ENCODE measurements at places on chromosomes 6 and 20.

GRCh38 chr20:14335052-14335451 is 2.4 kb downstream of the FLRT3 start:
- DNase-seq, result no peak

DNA sequence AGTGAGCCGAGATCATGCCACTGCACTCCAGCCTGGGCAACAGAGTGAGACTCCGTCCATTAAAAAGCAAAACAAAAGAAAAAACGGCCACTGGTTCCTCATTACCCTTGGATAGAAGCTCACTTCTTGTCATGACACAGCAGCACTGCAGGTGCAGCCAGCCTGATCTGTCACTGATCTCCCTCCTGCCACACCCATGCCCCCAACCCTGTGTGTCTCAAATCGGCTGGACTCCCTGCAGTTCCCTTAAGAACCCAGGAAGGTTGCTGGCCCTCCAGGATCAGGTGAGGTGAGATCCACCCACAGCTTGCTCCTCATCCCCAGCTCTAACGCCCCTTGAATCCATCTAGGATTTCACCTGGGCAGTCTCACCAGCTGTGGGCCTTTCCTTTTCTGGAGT is 26.3 kb upstream of the NNAT start:
- DNase-seq, result no peak

DNA sequence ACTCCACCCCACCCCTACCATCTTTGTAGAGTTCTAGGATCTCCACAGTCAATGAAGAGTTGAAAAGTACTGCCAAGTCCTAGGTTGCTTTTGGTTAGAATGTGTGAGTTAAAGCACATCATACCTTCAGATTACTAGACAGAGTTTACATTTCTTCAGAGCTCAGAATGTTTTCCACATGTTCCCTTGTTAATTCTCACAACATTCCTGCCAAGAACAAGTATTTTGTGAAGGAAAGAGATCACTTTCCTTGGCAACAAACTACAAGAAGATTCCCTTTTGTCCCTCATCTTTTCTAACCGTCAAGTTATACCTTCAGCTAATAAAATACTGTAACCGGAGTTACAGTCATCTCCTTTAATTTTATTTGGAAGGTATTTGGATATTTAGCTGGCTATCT is 266.8 kb downstream of the ZFAND3 start:
- no peak for DNase-seq

DNA sequence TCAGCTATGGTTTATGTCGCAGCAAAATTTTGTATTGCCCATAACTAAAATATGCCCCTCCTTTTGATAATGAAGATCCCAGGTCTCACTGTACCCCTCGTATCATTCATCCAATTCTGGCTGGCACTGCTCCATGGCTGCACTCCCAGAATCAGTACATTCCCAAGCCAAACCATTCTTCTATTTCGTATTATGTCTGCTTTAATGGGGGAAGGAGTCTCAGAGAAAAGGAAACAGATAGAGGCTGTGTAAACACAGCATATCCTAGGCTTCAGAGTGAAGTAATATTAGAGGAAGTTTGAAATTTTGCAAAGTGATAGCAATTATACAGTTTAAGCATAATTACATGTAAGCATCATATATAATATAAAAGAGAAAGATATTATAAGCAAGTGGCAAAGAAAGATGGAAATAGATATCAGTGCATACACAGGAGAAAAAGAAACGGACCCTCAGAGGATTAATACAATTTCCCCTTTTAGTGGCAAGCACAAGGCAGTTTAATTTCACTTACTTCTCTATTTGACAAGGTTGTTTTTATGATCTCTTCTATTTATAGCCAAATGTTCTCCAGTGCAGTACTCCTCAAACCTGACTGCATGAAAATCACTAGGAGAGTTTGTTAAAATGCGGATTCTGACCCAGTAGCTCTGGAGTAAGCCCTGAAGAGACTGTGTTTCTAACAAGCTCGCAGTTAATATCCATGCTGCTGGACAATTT is 56.5 kb upstream of the TENT5A start:
- no peak for DNase-seq

DNA sequence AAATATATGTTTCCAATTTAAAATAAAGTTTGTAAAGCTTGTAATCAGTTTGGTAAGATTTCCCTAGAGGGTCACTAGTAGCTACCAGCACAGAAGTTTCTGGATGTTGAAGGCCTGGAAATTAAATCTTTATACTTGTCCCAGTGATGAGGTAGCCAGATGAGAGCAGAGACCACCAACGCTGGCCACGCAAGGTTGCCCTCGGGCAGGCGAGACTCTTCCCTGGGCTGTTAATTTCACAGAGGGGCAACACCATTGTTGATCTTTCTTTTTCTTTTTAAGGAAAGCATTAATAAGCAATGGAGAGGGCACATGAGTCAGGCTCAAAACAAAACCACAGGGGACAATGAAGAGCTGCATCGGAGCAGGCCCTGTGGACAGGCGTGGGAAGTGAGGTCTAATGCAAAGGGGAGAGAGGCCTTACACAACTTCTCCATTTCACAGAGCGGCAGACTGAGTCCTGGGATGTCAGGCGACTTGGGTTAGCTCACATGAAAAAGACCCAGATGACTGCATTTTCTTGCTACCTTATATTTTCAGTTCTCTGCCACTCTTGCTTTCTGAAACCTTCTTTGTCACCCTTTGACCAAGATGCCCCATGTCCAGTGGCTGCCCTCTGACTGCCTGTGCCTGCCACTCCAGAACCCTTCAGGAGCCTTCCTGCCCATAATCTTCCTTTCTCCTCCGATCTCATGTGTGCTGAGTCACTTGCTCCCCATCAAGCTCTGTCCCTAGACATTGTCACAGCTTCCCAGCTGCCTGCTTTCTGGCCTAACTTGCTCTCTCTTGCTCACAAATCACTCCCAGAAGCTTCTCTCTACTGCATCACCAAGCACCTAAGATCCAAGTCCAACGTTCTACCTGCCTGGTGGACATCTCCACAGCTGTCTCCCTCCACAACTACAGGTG is 107.7 kb upstream of the CDYL start:
- DNase-seq, result no peak

GRCh38 chr20:53741726-53742028 is 148.0 kb upstream of the ZNF217 start:
- DNase-seq, result no peak

DNA sequence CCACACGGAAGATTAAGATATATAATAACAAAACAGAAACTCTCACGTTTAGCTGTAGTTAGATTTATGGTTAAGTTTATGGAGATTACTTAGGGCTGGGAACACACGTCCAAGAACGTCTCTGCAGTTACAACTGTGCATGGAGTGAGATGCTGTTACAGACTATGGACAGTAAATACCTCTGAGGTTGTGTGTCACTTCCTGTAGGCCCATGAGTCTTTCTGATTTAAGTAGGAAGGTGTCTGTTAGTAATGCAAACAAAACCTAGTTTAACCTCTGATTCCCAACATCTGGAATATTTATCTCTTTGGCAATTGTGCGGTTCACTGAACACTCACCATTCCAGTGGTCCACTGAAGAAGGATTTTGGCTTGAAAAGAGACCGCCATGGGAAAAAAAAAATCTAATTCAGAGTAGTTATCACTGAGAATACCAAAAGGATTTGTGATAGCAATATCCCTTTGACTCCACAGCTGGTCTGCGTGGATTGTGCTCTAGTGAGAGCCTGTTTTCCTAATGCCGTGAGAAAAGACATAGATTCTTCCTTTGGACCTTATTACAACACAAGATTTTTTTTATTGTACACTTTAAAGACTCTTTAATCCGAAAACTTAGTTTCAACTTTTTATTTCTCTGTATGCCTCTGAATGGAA is 478.2 kb upstream of the CITED2 start:
- DNase-seq, result no peak

DNA sequence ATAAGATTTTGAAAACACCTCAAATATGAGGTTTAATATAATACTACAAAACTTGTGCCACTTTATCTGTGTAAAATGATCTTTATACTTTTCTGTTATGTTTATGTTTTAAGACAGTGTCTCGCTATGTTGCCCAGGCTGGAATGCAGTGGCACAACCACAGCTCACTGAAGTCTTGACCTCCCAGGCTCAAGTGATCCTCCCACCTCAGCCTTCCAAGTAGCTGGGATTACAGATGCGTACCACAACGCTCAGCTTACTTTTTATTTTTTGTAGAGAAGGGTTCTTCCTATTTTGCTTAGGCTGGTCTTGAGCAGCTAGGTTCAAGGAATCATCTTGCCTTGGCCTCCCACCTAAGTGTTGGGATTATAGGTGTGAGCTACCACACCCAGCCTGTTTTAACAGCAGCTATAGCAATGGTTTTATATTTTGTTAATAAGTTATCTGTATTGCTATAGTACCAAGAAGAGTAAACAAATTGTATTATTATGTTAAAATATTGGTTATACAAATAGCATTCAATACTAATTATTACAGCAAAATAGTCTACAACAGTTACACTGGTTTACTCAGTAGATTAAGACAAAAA is 8.2 kb downstream of the TAB2 start:
- DNase-seq, result no peak

- DNase-seq, result no peak
Measured at GRCh38 chr6:90457867-90458259, 129.0 kb downstream of the MAP3K7 start.

DNA sequence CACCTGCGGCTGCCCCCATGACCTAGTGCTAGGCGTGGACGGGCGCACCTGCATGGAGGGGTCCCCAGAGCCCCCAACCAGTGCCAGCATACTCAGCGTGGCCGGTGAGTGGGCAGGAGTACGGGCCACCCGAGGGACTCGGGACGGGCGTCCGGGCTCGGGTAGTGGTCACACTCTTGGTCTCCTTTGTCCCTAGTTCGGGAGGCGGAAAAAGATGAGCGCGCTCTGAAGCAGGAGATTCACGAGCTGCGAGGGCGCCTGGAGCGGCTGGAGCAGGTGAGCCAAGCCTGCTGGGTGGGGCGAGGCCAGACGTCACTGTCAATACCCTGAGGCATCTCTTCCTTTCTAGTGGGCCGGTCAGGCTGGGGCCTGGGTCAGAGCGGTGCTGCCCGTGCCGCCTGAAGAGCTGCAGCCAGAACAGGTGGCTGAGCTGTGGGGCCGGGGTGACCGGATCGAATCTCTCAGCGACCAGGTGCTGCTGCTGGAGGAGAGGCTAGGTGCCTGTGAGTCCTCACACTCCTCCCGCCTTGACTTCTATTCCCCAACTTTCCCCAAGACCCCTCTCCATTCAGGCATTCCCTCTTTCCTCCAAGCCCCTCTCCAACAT is 2.9 kb downstream of the EGFL8 start:
- no peak for DNase-seq

DNA sequence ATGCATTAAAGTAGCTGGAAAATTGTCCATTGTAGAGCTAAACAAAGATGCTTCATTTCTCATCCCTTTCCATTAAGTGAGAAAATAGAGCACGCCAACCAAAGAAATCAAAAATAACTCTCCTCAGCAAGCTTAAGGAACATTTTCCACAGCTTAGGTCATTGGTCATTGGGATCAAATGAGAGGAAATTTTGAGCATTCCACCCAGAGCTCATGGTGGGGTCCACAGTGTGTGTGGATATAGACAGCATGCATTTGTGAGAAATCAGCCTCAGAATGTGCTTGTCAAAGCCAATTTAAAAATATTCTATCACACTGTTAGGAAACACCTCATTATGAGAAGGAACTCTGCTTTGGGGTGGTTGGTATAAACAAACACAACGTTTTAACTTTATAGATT is 97.2 kb downstream of the HDGFL1 start:
- no peak for DNase-seq

DNA sequence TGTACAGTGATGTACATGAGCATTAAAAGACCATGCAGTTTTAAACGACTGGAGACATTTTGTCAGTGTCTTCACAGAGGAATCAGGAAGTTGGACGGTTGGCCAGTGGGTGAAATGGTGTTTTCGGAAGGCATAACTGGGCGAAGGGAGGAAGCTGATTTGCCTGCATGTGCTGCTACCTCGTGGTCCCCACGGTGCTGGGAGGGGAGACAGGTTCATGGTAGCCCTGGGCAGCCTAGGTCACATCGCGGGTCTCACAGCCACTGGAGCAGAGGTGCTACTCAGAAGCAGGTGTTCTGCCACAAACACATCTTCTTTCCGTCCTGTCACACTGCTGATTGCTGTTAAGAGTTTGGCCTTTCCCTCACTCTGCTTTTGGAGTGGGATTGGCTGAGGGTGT is 35.2 kb downstream of the HIVEP1 start:
- DNase-seq, result no peak

- DNase-seq, result no peak
Measured at GRCh38 chr20:17497821-17498580, 33.2 kb downstream of the BFSP1 start.

- DNase-seq, result no peak
Measured at GRCh38 chr20:19714579-19714840, 43.5 kb upstream of the RIN2 start.

- DNase-seq, result no peak
Measured at GRCh38 chr20:5535125-5535756, 215.0 kb upstream of the SHLD1 start.

DNA sequence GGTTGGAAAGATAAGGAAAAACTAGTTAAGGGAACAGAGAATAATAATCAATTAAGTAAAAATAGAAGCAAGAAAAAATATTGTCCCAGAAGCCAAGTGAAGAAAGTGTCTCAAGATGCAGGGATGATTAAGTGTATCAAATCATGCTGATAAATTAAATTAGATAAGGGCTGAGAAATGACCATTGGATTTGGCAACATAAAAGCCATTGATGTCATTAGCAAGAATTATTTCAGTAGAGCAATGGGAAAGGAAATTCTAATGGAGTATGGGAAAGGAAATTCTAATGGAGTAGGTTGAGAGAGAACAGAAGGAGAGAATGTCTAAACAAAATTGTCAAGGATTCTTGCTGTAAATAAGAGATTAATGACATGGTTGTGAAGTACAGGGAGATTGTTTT is 146.8 kb downstream of the TFAP2B start:
- DNase-seq, result no peak

- no peak for DNase-seq
Measured at GRCh38 chr6:100464162-100464851, 414 bp downstream of the SIM1 start.

GRCh38 chr6:109397020-109397419 is 14.8 kb upstream of the CD164 start:
- DNase-seq, result no peak

DNA sequence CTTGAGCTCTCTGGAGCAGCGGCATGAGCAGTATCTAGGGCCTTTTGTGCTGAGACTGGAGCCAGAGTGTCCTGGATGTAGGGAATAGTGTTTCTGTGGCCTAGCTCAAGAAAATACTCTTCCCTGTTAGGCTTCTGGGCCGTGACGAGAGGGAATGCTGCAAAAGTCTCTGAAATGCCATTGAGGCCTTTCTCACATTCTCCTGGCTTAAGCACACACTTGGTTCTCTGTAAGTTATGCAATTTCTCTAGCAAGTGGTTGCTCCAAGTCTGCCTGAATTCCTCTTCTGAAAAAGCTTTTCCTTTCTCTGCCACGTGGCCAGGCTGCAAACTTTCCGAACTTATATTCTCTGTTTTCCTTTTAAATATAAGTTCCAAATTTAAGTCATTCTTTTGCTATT is 744.4 kb downstream of the GRIK2 start:
- DNase-seq, result no peak

GRCh38 chr6:119728935-119729334 is 379.4 kb upstream of the MAN1A1 start:
- DNase-seq, result no peak

- DNase-seq, result no peak
Measured at GRCh38 chr20:57097245-57097915, 169.1 kb downstream of the BMP7 start.
